Pons (tissue), 1 donor: ENCODE measurements at places on chromosomes 4 and X.
A peak's percentile ranks its signal among the peaks of the same experiment; 100 is the strongest.

DNA sequence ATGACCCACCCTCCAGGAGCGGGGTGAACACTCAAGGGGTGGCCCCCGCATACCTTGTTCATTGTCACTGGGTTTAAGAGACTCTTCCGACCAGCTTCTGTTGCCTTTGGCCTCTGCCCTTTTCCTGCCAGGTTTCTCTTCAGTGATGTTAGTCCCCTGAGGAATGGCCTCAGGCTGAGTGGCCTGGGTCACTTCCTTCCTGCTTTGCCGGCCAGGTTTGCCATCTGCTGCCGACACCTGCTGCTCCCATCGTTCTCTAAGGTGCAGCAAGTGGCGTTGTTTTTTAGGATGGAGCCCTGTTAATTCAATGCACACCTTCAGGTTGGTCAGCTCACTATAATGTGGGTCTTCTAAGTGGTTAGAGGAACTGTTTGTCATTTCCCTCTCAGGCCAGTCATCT is 34.2 kb downstream of the BCOR start:
- no peak for DNase-seq

DNA sequence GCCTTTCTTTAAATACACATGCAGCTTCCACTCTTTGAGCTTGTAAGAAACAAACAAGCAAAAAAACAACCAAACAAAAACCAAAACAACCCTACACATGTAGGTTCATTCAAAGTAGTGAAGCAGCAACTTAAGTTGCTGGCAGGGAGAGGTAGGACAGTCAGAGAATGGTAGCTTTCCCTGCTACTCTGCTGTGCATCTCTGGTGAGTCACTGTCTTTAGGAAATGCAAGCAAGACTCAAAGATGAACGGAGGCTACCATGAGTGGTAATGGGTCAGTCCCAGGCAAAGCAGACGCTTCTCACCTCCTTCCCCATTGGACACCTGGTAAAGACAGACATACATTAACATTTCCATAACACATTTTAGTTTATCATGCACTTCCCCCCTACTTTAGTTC is 43.2 kb downstream of the PGRMC2 start:
- DNase-seq = no peak

DNA sequence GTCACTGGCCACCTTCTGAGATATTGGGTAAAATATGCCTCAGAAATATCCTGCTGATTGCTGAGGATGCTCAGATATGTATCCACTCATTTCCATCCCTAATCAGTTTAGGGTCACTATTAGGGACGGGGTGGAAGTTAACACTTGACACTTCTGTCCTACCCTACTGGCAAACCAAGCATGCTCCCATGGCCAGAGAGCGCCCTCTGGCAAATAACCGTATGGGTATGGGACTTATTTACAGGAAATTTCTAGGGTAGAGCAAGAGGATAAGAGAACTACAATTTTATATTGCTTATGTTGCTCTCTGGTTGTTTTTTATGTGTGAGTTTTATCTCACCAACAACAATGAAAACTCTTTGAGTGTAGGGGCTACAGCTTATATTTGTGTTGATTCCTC is 86.8 kb upstream of the TSPAN7 start:
- no peak for DNase-seq

GRCh38 chrX:77415161-77415560 is 32.0 kb upstream of the FGF16 start:
- no peak for DNase-seq

DNA sequence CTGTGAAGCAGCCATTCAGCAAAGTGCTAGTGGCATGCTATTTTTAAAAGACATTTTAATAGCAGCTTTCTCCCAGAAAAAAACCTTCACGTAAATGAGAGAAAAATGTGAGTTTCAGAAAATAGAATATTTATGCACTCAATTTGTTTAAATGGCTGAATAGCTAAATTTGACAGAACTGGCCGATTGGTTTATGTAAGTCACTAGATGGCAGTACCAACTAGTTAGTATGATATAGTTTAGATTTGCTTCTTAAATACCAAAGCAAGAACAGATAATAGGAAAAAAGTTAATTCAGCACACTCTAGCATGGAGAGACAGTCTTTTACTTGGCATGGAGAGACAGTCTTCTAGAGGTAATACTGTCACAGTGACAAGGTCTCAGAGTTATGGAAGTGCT is 250.1 kb downstream of the SNCA start:
- DNase-seq = peak; percentile 35

DNA sequence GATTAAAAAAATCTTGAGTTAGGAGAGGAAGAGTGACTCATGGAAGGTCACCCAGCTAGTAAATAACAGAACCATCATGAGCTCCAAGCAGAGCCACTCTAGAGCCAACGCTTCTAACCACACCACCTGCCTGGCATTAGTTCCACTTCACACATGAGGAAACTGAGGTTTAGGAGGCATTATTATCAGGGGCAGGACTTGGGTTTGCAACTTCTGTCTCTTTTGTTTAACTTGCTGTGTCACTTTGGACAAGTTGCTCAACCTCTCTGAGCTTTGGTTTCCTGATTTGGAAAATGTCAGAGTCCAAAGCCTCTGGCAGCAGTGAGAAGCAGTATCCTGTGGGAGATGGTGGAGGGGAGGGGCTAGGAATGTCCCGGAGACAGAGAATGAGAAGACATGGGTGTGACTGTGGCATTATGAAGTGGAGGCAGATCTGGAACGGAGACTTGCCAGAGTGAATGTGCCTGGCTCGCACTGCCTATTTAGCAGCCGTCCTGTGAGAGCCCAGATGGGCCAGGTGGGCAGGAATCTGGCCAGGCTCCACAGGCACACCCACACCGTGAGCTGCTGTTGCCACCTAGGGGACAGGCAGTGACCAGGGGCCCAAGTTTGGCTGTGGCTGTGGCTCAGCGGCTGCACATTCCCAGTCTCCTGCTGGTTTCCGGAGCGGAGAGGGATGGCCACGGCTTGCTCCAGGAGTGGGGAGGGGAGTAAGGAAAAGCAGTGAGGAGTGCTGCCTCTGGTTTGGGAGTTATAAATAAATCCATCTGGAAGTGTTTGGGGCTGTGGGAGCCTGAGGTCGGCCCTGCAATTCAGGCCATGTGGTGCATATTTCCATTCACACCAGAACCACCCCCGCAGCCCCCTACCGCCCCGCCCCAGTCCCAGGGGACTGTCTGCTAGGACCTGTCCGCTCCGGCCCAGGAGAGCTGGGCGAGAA is 93.4 kb downstream of the NHSL2 start:
- no peak for DNase-seq

- no peak for DNase-seq
Measured at GRCh38 chrX:71828086-71828485, 64.9 kb downstream of the CXorf49B start.

GRCh38 chr4:6619466-6620255 is 20.8 kb upstream of the MRFAP1 start:
- no peak for DNase-seq

DNA sequence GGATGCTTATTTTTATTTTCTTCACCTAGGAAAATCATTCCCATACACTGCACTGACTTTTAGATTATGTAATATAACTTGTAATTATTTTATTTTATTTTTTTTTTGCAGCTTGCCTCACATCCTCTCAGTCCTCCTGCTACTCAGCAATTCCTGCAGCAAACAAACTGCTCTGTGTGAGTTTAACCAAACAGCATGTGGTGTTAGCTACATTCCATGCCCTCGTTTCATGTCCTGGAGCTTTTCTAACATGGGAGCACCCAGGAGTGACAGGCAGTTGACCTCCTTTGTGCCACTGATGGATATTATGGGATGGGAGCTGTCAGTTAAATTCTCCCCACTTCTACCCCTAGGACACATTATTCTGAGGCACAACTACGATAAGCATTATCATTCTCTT is 24.8 kb downstream of the CXCL1 start:
- no peak for DNase-seq

- DNase-seq = peak; percentile 31
Measured at GRCh38 chrX:106950381-106950780, 30.2 kb downstream of the CLDN2 start.

DNA sequence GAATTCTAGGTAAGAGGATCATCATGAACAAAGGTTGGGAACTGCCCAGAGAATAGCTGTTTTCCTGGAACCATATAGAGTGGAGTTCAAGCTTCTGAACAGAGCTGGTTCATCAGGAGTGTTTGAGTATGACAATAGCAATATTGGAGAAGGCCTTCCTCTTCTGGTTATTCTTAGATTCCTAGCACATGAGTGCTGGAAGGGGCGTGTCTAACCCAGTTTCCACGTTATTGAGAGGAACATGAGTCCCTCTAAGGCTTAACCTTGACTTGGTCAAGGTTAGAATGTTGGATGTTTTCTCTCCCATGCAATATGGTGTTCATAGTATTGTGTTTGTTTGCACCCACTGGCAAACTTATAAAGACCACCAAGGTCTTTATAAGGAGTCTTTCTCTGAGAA is 101.3 kb downstream of the TSPAN7 start:
- no peak for DNase-seq

DNA sequence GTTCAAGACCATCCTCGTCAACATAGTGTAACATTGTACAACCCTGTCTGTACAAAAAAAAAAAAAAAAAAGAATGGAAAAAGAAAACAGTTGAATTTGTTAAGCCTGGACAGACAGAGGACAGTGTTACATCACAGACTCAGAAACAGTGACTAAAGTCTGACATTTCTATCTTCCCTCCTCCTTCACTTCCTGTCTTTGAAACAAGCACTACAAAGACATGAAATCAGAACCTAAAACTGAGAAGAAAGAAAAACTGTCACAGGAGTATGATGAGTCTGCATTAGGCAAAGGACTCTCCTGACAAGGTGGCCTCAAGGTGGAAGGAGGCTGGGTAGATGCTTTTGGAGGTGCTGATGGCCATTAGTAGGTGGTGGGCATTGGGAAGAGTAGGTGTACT is 126.7 kb downstream of the RBM47 start:
- DNase-seq = no peak

- no peak for DNase-seq
Measured at GRCh38 chr4:40316333-40316781, 18.8 kb upstream of the CHRNA9 start.

GRCh38 chr4:149247164-149247563 is 568.5 kb downstream of the IQCM start:
- DNase-seq = no peak

GRCh38 chrX:131840799-131841495 is 182.2 kb upstream of the STK26 start:
- no peak for DNase-seq

DNA sequence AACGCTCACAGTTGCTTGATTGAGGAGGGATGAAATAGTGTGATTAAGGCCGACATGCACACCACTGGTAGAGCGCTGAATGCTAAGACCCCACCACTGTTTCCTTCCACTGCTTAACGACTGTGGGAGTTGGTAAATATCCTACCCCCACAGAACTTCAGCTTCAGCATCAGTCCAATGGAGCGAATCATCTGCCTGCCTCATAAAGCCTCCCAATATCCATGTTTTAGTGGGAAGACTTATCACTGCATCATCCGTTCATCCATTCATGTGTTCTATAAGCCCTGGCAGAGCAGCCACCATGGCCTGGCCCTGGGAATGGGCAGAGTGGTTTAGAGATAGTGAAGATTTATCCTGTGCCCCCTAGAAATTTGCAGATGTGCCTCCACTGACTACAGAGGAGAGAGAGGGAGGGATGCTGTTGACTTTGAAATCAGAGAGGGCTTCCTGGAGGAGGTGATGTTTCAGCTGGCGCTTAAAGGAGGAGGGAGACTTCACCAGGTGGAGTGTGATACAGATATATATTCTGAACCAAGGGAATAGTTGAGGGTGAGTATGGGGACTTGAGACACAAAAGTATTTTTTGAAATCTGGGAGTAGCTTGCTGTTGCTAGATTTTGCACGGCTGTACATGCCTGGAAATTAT is 71.9 kb upstream of the STX18 start:
- DNase-seq = no peak

DNA sequence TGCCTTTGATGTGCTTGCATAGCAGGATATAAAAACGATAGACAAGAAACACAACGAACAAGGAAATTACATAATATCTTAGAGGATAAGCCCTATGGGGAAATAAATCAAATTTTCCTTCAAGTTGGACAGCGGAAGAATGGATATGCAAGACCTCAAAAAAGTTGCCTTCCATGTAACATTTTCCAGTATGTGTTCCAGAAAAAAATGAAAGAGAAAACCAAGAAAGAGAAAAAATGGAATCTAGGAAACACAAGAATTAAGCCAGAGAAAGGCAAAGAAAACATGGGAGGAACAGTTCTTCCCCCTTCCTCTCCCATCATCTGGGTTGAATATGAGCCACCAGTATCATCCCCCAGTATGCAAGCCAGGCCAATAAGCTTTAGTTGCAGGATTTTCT is 34.6 kb upstream of the MID1 start:
- DNase-seq = no peak

GRCh38 chr4:53365121-53365485 is 758 bp downstream of the SCFD2 start:
- DNase-seq = peak; percentile 17

- no peak for DNase-seq
Measured at GRCh38 chr4:119046263-119046662, 89.4 kb upstream of the MYOZ2 start.

DNA sequence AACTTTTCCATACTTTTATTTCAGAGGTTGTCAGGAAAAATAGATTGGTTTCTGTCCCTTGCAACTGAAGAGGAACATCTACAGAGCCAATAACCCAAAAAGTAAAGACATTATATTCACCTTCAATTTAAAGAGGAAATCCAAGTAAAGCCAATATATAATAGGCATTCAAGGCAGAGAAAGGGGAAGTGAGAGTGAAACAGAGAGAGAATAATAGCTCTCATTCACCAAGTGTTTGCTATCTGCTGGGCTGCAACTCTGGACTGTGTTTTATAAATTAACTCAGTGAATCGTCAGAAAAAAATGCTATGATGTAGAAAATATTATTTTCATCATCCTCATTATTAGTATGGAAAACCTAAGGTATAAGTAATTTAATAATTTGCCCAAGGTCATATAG is 448.5 kb downstream of the TRAM1L1 start:
- DNase-seq = peak; percentile 23

- peak; percentile 74 for DNase-seq
Measured at GRCh38 chr4:61204353-61205060, 4.4 kb downstream of the ADGRL3 start.

- DNase-seq = no peak
Measured at GRCh38 chr4:3389233-3390215, 52.2 kb upstream of the HGFAC start.

DNA sequence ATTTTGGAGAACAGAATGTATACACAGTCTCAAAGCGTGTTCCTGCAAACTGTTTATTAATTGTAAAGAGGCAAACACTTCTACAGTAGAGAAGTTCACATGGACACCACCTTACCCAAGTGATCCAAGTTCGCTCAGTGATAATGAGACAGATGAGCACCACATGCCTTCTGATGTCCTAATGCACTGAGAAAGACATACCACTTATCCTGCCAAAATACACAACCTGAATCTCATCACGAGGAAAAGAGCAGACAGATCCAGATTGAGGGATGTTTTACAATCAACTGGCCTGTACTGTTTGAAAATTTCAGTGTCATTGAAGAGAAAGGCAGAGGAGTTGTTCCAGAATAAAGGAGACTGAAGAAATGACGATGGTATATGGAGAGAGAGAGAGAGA is 12.4 kb downstream of the PPEF1 start:
- DNase-seq = no peak

- no peak for DNase-seq
Measured at GRCh38 chr4:151223465-151223864, 53.5 kb upstream of the PRSS48 start.
